ENCODE measurements at places on chromosomes 6 and 20.

DNA sequence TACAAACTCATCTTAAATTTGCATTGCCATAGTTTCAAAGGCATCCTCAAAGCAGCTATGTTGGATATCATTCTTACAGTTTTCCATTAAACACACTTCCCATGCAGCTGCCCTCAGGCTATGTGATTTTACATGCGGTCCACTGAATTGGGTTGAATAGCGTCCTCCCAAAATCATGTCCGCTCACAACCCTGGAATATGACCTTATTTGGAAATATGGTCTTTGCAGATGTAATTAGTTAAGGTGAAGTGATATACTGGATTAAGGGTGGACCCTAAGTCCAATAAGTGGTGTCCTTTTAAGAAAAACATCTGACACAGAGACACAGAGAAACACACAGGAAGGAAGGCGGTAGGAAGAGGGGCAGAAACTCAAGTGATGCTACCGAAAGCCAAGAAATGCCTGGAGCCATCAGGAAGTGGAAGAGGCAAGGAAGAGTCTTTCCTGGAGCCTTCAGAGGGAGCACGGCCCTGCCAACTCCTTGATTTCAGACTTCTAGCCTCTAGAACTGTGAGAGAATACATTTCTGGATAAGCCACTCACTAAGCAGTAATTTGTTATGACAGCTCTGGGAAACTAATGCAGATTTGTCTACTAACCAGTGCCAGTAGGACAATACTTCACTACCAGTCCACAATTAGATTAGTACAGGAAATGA is 42.7 kb upstream of the NHSL1 start:
- DNase-seq: no peak

DNA sequence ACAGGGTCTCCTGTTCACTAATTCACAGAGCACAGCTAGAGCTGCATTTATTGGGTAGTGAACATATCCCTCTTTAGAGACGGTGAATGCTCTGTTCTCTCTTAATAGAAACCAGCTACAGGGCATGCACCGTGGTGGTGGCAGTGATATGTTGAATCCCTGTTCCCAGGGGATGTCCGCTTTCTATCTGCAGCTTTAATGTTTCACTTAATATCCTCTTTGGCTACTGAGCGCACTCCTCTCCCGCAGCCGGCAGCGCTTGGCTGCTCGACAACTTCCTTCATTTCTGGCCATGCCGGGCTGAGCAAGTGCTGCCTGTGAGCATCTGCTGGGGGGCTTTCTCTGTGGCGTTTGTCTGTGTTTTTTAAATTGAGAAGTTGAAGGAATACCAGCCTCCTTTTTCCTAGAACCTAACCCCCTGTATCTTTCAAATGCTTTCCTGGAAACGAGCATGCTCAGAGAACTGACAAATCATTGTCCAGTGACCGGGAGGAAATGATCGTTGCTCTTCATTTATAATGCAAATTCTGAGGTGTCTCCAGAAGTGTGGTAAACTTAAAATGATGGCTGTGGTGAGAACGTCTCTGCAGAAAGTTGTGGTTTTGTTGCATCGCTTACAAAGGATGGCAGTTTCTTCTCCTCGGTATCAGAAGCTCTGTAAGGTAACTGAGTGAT is 297.9 kb downstream of the UTRN start:
- DNase-seq: peak; percentile 6

DNA sequence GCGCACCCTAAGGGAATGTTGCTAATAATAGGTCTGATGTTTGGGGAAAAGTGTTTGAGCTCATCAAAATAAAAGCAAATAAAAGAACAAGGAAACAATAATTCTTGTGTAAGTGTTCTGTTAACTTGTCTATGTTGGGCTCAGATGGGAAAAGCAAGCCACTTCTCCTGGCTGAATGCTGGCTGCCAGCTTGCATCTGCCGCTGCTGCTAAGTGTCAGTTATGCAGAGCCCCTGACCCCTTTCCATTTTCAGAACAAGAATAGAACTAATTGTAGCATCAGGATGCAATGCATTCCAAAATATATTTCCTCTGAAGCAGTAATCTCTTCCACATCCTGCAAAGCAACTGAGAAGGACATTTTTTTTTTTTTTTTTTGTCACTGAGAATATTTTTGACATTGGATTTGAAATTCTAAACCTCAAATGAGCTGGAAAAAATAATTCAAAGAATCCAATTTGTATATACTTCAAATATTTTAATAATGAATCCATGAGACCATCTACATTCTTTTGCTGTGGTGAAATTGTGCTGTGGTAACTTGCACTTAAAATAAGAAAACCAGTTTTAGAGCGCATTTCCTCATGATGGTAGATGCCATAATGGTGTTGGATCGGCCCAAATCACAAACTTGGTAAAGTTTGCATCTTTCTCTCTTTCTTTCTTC is 43.9 kb upstream of the DEK start:
- no peak for DNase-seq

GRCh38 chr6:133474516-133474915 is 233.4 kb downstream of the EYA4 start:
- DNase-seq: no peak

DNA sequence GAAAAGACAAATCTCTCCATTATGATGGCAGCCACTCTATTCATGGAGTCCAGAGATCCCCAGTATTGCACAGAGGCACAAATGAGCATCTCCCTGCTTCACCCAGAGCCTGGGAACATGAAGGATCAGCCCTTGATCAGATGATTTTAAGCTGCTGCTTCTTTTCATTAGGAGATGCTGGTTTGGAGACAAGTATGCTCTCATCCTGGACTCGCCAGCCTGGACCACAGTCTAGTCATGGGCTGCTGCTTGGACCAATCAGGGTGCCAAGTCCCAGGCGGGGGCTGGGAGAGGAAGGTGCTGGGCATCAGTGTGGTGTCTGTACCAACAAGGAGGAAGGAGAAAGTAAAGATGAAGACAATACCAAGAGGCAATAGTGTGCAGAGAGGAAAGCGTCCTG is 195.7 kb upstream of the FOXQ1 start:
- DNase-seq: no peak

GRCh38 chr6:131255434-131255833 is 120.2 kb downstream of the AKAP7 start:
- DNase-seq: no peak
